ENCODE measurements at places on chromosomes 11 and 22.

- no peak for DNase-seq
Measured at GRCh38 chr11:75454987-75455386, 22.0 kb upstream of the KLHL35 start.

DNA sequence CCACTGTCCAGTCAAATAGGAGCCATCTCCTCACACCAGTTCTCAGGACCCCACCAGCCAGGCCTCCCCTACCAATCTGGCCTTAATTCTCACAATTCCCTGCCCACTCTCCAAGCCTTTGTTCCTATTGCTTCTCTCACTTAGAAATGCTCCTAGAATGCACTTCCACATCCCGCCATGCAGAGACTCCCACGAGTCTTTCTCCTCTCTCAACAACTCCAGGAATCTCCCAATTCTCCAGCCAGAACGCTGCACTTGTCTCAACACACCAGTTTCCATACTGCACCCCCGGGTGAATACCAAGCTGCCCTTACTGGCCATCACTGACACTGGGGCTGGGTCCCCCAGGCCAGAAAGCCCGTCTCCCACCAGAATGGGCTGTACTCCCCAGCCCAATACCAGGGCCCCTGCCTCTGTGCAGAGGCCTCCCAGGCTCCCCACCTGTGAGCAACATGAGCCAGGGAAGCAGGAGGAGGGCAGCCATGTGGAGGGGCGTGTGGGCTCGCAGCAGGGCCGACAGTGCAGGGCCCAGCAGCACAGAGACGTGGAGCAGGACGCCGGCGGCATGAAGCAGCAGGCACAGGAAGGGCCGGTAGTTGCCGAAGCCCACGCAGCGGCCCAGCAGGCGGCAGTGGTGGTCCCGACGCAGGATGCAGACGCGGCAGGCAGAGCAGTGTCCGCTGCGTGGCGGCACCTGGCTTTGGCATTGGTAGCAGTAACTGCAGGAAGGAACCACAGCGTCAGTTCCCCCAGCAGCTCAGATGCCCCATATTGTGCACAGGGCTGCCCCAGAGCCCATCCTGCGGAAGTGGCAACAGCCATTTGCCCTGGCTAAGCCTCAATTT is 2.4 kb downstream of the ZDHHC24 start:
- DNase-seq = peak; percentile 30

- DNase-seq = no peak
Measured at GRCh38 chr11:119445850-119446249, 22.9 kb upstream of the THY1 start.

- no peak for DNase-seq
Measured at GRCh38 chr11:106983261-106983660, 35.0 kb downstream of the GUCY1A2 start.

DNA sequence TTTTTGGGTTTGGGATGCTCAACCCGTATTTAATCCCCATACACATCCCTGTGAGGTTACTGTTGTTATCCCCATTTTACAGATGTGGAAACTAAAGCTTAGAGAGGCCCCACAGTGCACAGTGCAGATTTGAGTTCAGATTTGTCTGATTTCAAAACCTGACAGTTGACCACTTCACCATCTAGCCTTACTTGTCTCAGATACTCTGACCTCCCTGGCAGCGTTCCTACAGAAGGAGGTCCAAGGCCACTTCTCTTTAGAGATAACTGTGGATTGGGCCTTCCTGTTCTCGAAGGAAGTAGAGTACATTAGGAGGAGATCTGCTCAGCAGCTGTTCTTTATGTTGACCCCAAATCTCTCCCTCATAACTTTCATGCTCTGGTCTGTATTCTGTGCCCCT is 46.7 kb upstream of the CTTN start:
- DNase-seq = no peak

DNA sequence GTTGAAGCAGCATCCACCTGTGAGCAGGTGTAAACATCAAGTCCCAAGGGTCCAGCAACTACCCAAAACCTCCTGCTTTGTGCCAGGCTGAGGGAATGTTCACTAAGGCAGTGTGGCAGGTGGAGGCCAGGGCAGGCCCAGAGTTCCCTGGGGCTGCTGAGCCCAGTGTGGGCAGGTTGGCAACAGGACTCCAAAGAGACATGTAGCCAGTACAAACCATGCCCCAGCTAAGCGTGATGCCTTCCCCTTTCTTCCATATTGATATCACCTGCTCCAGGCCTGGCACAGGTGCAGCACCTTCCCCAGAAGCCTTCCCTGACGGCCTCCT is 30.0 kb upstream of the SCUBE2 start:
- DNase-seq = no peak

Data from activated T-cell treated with anti-CD3 and anti-CD28 coated beads for 24 hours (primary cell).